ENCODE measurements at places on chromosomes 7 and 10.

- DNase-seq, result no peak
These were observed 11.6 kb downstream of the GHRHR start for GRCh38 chr7:30975256-30975899.

- DNase-seq, result no peak
These were observed 355.5 kb downstream of the GLRX3 start for GRCh38 chr10:130491693-130492050.

DNA sequence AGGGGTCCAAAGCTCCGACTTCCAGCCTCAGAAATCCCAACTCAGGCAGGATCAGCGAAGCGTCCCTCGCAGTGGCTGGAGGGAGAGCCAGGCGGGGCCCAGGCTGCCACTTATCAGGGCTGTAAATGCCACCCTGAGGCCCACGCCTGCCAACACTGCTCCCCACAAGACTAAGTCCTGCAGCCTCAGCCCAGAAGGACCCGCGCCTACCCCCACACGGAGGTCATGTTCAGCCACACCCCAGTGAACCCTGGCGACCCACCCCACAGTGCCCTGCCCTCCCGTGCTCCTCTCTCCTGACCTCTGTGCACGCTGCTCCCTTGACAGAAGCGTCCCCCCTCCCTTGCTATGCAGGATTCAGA lies 3.2 kb downstream of the PSMG3 start:
- peak; percentile 12 for DNase-seq

GRCh38 chr10:43594944-43595589 lies 11.2 kb upstream of the ZNF485 start:
- DNase-seq, result no peak

DNA sequence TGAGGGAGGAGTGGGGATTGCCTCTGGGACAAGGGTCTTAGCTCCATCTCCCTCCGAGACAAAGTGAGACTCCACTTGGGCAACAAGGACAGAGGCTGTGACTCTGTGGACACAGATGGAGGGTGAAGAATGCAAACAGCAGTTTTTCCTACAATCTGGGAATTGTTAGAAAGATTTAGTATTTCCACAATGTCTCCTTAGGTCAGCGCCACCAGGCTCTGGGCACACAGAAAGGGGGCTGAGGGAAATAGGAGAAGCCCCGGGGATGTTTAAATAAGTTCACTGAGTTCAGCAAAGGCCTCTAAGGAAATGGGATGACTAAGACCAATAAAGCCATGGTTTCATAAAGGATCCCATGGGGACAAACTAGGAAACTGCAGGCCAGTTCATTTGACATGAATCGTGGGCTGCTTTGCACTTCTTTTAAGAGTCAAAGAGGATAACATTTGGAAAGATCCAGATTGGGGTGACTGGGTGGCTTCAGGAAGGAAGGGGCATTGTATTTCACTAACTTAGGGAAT lies 219.8 kb upstream of the GLI3 start:
- no peak for DNase-seq

DNA sequence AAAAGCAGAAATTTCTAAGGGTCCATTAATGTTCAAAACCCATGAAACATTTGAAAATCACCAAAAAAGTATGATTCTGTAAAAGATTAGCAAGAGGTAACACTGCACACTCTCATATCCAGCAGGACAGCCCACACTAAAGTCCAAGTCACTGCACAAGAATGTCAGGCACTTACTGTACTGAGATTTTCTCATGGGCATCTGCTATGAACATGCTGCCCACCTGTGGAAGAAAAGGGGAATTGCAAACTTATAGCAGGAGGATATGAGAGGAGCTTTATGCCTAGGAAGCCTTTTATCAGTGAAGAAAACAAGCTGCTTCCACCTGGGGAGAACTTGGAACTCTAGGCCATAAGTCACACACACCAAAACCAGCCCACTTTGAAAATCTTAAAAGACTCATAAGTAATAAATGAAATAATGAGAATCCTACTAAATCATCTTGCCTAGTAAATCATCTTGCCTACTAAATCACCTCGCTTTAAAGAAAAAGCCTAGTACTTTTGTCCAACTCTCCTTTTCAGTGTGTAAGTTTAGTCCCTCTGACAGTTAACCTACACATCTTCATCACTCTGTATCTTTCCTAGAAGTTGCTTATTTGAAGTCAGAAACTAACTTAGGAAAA lies 46.1 kb downstream of the ARMH3 start:
- peak; percentile 44 for DNase-seq

- no peak for DNase-seq
These were observed 666 bp downstream of the HNRNPF start for GRCh38 chr10:43408331-43408709.

DNA sequence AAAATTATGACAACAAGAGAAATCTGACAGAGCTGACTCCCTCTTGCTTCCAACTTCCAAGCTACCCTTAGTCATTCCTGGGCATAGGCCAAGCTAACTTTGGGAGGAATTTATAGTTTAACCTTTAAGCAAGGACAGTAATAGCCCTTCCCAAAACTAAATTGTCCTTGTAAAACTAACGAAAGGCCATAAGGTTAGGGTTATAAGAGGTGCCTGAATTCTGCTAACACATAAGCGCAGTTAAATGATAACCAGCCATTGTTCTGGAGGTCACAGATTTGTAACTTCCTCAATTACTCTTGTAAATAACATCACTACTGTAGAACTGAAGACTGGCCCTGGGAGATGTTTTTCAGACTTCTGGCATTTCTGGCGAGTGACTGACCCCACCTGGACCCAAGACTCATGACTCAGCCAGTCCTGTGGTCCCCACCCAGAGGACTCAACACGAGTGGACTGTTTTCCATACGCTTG lies 481.2 kb downstream of the KCNMA1 start:
- no peak for DNase-seq

DNA sequence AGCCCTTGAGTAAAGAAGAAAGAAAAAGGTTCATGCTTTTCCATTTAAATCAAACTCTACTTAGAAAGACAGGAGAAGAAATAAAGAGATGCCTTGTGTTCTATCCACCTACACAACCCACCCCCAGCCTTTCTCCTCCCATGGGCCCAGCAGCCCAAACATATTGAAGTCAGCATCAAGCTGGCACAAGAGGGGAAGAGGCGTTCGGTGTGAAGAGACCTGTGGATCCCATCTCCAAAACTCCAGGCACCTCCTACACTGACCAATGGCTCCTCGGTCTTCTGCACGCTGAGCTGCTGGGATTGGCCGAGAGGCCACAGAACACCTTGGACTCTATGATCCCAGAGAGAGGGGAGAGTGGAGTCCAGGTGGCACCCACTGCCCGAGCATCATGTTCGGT lies 66.0 kb upstream of the CELF2 start:
- DNase-seq, result no peak

DNA sequence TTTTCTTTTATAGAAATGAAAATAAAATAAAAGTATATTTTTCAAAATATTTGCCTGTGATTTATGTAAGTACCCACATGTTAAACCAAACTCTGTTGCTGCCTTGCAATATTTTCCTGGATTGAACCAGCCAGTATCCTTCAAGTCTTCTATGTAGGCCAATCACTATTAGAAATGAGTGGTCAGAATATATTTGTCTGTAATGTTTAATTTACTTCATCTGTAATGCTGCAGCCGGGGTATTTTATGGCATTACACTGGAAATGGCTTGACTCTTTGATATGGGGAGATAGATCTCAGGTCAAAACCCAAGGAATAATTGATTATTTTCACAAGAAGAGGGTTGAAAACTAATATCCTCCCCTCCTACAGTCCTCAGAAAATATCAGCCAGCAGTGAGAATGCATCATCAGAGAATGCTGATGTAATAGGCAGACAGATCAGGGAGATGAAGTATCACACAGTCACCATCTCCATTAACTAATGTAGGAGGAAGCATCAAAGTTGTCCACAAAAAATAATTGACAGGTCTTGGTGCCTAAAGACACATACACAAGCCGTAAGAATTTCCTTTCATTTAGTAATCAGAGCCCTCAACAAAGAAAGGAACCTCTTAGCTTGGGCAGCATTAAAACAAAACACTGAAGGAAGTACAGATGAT lies 82.5 kb downstream of the VWDE start:
- DNase-seq, result no peak

GRCh38 chr10:27624941-27625340 lies 120.7 kb downstream of the MKX start:
- no peak for DNase-seq

- DNase-seq, result no peak
These were observed 5.2 kb downstream of the ADAP1 start for GRCh38 chr7:949021-949934.

All from 8988T (cell line).